ENCODE measurements at places on chromosomes 16 and 17.

DNA sequence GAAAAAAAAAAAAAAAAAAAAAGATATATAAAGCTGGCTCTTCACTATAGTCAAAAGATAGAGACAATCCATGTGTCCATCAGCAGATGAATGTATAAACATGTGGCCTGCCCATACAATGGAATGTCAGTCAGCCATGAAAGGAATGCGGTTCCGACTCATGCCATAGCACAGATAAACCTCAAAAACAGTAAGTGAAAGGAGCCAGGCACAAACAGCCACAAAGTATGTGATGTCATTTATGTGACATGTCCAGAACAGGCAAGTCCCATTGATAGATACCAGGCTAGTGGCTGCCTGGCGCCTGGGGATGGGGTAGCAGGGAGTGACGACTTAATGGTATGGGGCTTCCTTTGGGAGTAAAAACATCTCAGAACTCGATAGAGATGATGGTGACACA, 155.7 kb downstream of the CMIP start:
- DNase-seq: no peak

DNA sequence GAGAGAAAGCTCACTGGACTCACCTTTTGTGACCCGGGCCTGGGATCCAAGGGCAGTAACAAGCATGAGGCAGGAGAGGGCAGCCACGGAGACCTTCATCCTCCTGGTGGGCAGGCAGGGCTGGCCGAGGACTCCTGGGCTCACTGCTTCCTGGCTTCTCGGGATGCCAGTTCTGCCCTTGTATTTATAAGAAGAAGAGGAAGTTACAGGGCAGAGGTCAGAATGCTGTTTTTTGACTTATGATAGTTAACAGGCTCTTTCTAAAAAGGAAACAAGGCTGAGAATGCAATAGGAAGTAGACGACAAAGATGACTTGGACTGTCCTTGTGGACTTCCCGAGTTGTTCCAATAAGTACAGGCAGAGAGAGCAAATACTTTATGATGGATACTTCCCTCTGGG, at the start of gene CCL23:
TSS of gene CCL23 (minus strand) at position 174 of the 400 bp plus-strand sequence. CDS start at position 99, 75 bp downstream.
- DNase-seq: no peak

DNA sequence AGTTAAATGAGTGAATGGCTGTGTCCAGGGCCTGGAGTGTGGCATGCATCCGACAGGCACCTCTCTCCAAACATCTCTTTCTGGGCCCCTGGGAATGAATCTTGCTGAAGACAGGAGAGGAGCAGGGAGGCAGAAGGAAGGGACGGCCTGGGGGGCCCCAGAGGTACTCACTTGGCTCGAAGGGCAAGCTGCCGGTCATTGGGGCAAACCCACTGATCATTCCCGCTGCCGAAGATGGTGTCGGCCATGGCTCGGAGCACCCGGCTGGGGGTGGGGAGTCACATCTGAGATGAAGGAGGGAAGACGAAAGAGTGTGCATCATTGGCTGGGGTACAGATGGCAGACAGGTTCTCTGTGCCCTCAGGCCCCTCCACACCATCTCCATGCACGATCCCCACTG, 25.3 kb downstream of the RPH3AL start:
- no peak for DNase-seq

GRCh38 chr17:45436625-45437464, 4.2 kb upstream of the ARHGAP27 start:
- DNase-seq: no peak

DNA sequence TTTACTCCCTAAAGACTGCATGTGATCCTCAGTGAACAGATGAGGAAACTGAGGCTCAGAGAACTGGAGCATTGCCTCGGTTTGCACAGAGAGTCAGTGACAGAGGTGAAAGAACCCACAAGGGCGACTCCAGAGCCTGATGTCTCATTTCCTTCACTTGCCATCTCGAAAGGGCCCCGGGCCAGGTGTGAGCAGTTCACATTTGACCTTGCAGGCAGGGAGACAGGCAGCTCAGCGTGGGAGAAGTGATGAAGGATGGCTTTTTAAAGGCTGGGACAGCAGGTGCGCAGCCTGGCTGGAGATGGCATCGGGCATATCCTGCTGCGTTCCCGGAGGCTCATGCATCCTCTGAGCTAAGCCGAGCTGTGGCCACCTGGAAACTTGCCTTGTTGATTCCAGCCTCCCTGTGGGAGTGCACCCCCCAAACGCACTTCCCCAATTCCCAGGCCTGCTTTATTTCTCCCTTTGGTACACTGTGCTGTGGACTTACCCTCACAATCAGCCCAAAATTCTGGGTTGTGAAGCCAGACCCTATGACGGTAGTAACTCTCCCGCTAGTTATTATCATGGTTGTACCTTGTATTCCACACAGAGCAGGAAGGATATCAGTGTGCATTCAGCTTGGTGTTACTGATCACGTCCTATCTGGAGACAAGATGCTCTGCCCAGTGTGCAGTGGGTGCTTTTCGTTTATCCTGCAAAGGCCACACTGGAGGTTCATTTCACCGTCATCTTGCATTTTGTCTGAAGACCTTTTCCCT, 753.2 kb upstream of the EEF2KMT start:
- no peak for DNase-seq

- no peak for DNase-seq
These were observed 138.9 kb downstream of the SLC39A11 start for GRCh38 chr17:72953621-72954020.

GRCh38 chr16:46583036-46583435, 38.1 kb downstream of the SHCBP1 start:
- no peak for DNase-seq

- DNase-seq: no peak
These were observed 77.3 kb upstream of the ATF7IP2 start for GRCh38 chr16:10308305-10309193.

GRCh38 chr17:153851-154250, 16.5 kb downstream of the SCGB1C2 start:
- no peak for DNase-seq

GRCh38 chr17:81339191-81339533, 44.1 kb upstream of the SLC38A10 start:
- no peak for DNase-seq

GRCh38 chr17:77763023-77763422, 195.5 kb upstream of the TNRC6C start:
- no peak for DNase-seq

GRCh38 chr17:65053354-65053881, 3.1 kb downstream of the GNA13 start:
- DNase-seq: no peak

GRCh38 chr17:47760409-47761140, 27.5 kb downstream of the TBX21 start:
- DNase-seq: no peak

GRCh38 chr17:83086907-83087787, 7.7 kb downstream of the METRNL start:
- DNase-seq: no peak

- DNase-seq: no peak
These were observed 16.0 kb downstream of the SLC5A10 start for GRCh38 chr17:18967916-18968315.

DNA sequence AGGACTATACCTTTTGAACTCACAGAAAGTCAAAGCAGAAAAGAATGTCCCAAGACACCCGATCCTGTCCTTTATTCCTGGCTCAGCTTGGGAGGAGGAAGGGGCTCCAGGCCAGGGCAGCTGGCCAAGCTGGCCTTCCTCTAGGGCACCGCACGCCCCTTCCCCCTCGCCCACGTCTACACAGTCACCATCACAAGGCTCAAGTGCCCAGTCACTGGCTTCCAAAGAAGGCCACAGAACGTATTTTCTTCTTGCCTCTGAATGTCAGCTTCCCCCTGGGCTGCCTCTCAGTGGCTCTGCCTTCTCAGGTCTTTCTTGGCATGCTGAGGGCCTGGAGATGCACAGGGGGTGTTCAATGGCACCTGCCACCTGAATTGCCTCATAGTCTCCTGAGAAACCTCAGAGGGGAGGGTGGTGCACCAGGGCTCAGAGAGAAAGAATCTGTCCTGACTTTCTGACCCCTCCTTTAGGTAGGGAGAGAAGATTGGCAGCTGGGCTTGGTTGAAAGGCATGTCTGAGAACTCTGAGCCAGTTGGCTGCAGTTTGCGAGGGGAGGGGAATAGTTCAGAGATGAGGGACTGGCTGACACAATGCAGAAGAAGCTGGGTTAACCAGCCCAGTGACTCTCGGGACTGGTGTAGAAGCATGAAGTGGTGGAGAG, 2.1 kb downstream of the DHRS11 start:
- DNase-seq: no peak

GRCh38 chr17:65780111-65780510, 218.7 kb upstream of the AXIN2 start:
- no peak for DNase-seq

- no peak for DNase-seq
These were observed 5.2 kb upstream of the NUBP1 start for GRCh38 chr16:10738231-10739077.

GRCh38 chr17:82964851-82965341, 114.5 kb upstream of the METRNL start:
- no peak for DNase-seq

- no peak for DNase-seq
These were observed 616 bp downstream of the PECAM1 start for GRCh38 chr17:64390044-64390443.

DNA sequence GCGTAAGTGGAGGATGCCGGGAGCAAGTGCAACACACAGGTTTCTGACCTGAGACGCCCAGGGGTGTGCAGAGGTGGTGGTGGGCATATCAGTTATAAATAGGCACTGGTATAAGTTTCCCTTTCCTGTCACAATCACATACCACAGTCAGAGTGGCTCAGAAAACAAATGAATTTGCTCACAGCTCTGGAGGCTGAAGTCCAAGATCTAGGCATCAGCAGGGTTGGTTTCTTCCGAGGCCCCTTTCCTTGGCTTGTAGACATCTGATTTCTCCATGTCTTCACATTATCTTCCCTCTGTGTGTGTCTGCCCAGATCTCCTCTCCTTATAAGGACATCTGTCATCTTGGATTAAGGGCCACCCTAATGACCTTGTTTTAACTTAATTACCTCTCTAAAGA, 250.5 kb upstream of the TNRC6C start:
- no peak for DNase-seq

GRCh38 chr17:57569853-57570252, 175.2 kb downstream of the CCDC182 start:
- no peak for DNase-seq

GRCh38 chr16:78684655-78685375, 585.4 kb downstream of the WWOX start:
- DNase-seq: no peak

- no peak for DNase-seq
These were observed 44.1 kb downstream of the NXN start for GRCh38 chr17:935485-935884.

GRCh38 chr17:49382556-49382955, 20.5 kb upstream of the ZNF652 start:
- DNase-seq: no peak

DNA sequence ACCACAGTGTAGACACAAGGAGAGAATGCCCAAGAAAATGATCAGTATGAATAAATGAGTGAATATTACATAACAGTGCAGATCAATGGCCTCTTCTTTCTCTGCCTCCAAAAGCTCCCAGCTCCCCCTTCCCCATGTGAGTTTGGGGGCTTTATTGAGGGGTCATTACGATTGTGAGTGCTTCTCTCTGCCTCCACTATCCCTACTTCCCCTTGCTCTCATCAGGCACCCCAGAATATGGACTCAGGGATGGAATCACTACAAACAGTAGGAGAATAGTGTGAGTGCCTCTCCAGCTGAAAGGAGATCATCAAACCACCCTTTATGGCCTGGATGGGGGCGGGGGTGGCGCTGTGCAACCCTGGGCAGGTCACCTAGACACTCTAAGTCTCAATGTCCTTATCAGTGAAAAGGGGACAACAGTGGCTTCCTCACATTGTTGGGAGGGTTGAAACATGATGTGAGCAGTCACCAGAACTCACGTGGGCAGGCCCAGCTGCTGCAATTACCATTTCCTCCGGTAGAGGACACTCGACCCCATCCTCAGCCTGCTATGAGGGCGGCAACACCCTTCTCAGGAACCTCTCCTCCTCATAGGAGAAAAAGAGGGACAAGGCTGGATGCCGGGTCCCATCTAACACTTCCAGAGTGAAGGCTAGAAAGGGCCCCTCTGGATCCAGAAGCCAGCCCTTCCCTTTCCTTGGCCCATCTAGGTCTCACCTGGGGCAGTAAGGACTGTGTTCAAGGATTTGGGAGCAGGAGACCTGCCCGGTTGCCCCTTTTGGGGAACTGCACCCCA, 2.1 kb upstream of the EPOP start:
- DNase-seq: peak; percentile 69

DNA sequence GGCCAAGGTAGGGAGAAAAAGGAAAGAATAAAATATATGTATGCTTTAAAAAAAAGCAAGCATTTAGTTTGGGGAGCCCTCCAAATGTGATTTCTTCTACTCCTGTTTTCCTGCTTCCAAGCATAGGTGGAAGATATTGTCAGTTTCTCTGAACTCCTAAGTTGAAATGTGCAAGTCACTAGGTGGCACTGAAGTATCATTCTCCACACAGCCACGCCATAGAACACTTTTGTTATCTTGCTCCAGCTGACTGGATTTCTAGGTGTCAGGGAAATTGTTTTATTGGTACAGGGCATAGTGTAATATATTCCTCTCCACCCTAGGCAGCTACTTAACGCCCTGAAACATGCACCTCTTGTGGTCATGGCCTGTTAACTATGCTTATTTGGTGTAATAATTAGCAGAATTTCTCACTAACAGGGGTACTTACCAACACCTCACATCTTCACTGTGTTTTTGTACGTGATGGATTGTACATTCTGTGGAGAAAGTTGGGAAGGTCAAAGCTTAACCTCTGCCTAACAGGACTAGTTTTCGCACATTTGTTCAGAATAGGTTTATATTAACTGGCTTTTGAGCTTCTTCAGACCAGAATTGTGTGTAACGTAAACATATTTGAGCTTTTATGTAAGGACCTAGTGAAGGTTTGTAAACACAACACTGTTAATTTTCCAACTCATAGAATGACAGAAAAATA, 69.3 kb downstream of the FTO start:
- DNase-seq: no peak

DNA sequence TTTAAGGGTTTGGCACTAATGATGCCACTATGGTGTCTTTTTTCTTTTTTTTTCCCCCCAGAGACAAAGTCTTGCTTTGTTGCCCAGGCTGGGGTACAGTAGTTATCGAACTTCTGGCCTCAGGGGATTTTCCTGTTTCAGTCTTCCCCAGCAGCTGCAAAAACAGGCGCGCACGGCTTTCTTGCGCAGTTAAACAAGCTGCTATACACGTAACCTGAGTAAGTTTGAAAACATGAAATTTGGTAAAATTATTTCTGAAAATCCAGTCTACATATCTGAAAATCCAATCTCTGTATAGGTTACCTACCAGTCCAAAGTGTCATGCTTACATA, 11.8 kb downstream of the TEX14 start:
- DNase-seq: no peak
